ENCODE measurements at places on chromosomes 16 and 17.

DNA sequence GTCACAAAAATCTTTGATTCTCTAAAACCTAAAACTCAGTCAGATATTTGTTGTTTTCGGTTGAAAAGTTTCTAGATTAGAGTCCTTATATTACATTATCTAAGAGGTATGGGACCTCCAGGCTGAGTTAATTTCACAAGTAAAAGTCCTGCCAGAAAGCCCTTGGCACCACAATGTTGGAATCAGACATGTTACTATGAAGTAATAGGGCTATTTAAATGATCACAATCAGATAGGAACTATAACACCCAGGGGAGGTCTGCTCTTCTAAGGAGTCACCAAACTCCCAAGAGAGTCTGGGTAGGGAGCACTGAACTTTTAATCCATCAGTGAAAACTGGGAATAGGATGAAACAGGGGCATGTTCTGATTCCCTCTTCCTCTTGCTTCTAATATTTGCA lies 54.2 kb downstream of the WIPI1 start:
- DNase-seq = no peak

- peak; percentile 99 for DNase-seq
Measured at GRCh38 chr17:73092523-73093135, at the start of gene SLC39A11. Gene SLC39A11, minus strand, starts transcription at chr17:73092688. Its CDS starts 3,924 bp downstream, at chr17:73088764.

- DNase-seq = no peak
Measured at GRCh38 chr16:560701-561412, 663 bp downstream of the PRR35 start.

- DNase-seq = no peak
Measured at GRCh38 chr17:27976331-27976730, 66.1 kb upstream of the NLK start.

DNA sequence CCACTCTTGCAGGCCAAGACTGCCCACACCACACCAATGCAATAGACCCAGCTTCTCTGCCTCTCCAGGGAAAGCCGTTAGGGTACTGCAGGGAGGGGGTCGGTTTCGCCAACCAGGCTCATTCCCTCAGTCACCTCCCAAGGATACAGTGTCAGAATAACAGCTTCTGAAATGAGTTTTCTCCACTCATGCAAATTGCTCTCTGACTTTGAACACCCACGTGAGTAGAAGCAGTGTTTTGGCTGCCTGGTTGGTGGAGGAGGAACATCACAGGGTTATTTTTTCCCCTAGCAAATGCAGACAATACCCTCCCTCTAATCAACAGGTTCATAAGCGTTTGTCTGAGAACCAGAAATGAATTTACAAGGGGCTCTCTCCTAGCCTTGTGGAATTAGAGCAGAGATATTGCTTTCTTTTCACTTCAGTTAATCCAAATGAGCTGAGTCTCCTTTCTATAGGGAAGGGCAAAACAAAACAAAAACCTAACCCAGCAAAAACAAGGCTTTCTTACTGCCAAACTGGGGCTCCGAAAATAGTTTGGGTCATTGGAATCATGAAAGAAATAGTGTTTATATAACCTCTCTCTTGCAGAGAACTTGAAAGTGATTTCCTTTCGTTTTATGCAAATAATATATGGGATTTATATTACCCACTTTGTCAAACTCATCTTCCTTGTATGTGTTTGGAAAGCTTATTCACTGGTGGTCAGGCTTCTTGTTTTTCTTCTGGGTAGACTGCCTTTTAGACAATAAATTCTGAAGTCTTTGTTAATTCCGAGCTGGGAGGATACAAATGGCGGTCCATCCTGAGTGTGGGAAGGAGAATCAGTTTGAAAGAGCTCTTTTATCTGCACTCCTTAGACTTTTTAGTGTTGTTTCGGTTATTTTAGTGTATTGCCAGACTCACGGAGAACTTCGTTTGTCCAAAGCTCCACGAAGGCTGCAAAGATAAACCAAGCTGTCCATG lies 229.9 kb downstream of the MSI2 start:
- no peak for DNase-seq

DNA sequence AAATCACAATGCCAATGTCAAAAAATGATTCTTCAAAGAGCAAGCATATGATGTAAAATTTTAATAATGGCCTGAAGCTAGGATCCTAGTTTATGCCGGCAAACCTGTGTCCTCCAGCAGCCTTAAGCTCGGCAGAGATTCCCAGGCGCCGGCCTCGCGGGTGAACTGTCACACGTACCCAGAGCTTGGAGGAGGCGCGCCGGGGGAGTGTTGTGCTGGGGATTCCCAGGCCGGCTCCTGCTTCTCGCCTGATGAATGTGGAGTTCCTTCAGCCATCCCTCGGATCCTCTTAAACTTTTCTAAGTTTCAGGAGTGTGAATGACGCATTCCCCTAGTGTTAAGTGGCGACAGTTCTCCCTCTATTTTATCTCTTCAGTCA lies 19.1 kb upstream of the NTN1 start:
- no peak for DNase-seq

- no peak for DNase-seq
Measured at GRCh38 chr17:13323990-13324389, 277.7 kb downstream of the HS3ST3A1 start.

DNA sequence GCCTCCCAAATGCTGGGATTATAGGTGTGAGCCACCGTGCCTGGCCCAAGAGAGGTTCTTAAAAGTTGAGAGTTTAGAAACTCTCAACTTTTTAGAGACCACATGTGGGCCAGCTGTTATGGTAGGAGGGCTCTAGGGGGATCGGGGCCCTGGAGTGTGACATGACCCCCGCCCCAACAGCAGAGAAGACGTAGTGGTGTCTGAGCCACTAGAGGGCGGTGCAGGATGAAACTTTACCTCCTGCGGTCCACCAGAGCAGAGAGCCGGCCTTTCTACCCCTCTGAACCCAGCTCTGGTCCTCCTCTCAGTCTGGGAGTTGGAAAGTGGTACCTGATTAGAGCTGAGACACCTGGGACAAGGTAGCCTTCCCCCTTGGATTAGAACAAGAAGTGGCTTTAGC lies 7.4 kb downstream of the CDK5RAP3 start:
- peak; percentile 46 for DNase-seq

DNA sequence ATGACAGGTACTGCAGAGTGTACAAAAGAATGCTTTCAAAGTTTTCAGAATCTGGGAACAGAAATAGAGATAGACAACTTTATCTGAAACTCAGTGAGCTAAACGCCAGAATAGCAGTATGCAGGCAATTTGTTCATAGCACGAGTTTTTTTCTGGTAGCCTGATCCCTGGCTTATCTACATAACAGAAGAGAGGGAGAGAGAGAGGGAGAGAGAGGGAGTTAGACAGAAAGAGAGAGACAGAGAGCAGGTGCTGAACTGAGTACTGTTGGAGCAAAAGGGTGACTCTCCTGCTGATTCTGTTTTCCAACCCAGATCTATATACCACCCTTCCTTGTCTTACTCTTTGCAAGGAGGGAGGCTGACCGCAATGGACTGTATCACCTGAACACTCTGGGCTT lies 388.0 kb upstream of the CA10 start:
- DNase-seq = no peak

- DNase-seq = no peak
Measured at GRCh38 chr16:12440228-12440530, 363.5 kb downstream of the CPPED1 start.

DNA sequence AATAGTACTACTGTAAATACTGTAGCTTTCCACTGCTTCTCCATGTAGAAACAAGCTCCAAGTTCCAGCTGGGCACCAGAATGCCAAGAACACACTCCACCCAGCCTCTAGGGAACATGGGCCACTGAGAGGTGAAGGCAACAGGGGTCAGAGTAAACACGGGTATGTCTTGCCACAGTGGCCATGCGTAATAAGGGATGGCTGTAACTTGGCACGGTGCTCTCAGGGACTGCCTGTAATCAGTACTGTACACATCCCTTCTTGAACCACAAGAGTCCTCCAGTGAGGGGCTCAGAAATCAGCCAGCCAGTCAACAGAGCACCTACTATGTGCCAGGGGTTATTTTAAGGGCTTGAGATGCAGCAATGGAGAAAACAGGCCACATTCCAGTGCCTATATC lies 10.8 kb downstream of the LRRC59 start:
- DNase-seq = no peak

DNA sequence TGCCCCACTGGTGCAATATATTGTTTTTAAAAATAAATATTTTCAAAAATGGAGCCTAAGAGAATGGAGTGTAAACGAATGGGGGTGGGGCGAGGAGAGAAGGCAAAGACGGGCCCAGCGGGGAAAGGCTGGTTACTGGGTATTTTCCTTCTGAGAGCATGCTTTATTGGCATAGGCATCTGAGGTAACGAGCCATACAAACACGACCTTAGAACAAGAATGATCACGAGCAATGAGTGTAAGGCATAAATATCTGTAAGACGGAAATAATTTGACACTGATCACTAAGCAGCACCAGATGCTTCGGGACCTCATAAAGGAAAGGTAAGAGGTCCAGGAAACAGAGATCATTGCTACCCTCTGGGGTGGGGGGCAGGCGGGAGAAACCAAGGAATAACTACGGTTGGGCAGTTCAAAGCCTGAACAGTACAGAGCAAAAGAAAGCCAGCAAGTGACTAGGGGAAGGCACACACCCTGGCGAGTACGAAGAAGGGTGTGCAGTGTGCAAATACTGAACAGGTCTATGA lies 959 bp downstream of the SSH2 start:
- peak; percentile 32 for DNase-seq

DNA sequence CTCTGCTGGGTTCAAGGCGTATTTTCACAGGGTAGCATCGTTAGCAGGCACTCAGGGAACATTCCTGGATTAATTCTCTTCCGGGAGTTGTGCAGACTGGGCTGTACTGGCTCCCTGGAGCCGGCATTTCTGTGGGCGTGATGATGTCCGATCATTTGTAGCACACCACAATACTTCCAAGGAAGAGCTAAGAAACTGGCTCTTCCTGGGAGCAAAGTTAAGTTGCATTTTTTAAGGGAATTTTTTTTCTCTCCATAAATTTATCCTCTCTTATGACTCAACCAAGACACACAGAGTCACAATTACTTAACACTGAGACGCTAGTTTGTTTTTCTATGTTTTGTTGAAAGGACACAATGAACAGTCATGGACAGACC lies 211.6 kb upstream of the FOXF1 start:
- DNase-seq = no peak

GRCh38 chr17:79022507-79022991 lies 1.4 kb upstream of the C1QTNF1 start:
- DNase-seq = no peak

GRCh38 chr16:88453217-88453531 lies at the start of gene ZFPM1:
Gene ZFPM1, plus strand, starts transcription at chr16:88453280. Its CDS starts 359 bp downstream, at chr16:88453639.
- DNase-seq = no peak

DNA sequence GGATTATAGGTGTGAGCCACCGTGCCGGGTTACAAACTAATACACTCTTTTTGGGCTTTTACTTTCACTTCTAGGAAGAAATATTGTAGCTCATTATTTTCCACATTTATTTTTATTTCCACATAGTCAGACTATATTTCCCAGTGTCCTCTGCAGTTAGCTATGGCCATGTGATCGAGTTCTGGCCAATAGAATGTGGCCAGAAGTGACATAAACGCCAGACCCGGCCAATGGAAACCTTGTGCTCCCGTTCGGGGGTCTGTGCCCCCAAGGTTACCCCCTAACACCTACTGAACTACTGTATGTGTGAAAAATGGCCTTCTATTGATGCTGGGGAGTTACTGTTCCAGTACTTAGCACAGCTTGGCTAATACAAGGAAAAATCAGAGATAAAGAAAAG lies 13.2 kb upstream of the RPTOR start:
- DNase-seq = no peak

- DNase-seq = peak; percentile 90
Measured at GRCh38 chr17:79391376-79392233, 219.2 kb downstream of the RBFOX3 start.

DNA sequence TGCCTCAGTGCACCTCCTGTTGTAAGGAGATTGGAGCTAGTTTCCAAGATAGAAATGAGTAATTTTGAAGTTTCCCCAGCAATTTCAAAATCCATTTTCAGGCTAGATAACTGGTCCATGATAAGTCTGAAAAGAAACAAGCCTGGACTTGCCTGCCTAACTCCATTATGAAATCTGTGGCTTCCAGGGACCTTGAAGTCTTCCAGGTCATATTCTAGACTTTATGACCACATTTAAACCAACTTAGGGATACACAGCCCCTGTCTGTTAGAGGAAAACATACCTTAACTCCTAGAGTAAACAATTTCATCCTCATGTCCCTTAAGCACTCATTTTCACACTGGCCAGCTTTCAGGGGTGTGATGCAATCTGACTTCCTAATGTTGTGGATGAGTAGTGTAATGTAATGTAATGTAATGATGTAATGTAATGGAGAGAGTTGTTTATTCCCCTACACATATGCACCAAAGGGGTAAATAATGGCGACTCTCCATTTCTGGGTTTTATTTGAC lies 96.7 kb upstream of the FAM20A start:
- DNase-seq = no peak
